Activated T-cell treated with anti-CD3 and anti-CD28 coated beads, Interleukin-2, amount 50 U/mL, for 24 hours (primary cell): ENCODE measurements at places on chromosomes 2 and 18.

DNA sequence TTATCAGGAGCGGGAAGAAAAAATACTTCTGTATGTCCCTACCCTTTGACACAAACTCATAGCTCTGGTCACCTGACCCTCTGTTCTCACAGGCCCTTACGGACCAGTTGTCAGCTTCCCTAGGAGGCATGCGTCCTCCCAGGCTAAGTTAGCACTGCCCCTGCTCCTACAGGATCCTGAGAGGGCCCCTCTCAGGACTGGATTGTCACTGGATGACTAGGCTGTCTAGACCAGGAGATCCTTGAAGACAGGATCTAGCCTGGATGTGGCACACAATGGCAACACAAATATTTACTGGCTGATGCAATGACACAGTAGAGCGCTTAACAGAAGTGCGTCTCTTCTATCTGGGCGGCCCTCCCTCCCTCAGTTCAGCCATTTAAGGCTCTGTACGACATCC lies 7.7 kb downstream of the FAM228A start:
- DNase-seq: no peak

GRCh38 chr2:98917031-98917471 lies 19.0 kb downstream of the CRACDL start:
- DNase-seq: no peak

DNA sequence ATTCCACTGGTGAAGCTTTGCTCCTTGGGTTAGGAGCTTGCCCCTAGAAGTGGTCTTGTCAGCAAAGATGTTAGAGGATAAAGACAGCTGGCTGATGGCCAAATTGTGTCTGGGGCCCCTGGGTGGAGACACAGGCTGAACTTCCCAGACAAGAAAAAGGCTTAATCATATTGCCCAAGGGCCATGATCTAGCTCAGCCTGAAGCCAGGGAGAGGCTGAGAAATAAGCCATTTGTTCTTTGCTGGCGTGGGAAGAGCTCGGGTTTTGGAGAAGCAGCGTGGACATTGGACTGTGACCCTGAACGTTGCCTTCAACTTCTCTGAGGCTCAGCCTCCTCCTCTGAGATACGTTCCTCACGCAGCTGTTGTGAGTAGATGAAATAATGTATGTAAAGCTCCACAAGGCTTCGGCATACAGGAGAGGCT lies 153.0 kb downstream of the ZFP36L2 start:
- DNase-seq: no peak

- DNase-seq: no peak
Observed at GRCh38 chr2:127379712-127380355, 7.9 kb downstream of the MAP3K2 start.

DNA sequence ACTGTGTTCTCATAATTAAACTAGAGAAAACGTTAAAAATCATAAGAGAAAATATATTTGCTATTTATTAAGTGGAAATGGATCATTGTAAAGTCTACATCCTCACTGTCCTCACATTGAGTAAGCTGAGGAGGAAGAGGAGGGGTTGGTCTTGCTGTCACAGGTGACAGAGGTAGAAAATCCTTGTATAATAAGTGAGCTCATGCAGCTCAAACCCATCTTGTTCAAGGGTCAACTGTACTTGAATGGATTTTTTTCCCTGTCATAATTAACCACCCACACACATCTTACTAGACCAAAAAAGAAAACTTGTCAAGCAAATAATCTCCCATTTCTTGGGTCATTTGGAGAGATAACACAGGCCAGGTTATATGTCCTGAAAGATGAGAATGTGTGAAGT lies 231.2 kb downstream of the NEDD4L start:
- DNase-seq: no peak

GRCh38 chr2:198259496-198259895 lies 455.1 kb downstream of the PLCL1 start:
- DNase-seq: no peak

DNA sequence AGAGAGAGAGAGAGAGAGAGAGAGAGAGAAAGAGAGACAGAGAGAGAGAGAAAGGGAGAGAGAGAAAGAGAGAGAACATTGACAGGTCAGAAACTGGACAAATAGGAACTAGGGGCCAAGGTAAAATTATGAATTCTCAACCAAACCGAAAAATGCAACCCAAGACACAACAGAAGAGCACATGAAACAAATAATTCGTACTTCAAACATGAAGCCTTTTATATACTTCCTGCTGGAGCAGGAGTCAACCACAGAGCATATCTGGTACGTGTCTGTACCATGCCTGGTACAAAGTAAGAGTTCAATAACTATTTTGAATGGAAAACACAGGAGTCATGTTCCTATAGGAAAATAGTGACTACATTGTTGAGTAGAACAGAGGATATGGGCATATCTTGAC lies 6.5 kb upstream of the VPS54 start:
- no peak for DNase-seq

DNA sequence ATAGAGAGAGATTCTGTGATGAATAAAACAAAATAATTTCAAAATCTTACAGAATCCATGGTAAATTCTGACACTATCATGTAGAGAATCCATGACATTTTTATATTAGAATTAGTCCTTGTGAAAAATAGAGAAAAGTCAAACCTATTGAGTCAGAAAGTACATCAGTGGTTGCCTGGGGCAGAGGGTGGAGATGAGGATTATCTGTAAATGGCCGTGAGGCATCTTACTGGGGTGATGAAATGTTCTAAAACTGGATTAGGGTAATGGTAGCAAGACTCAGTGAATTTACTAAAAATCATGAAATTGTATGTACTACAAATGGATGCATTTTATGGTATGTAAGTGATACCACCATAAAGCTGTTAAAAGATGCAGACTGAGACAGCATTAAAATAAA lies 323.1 kb downstream of the SLC8A1 start:
- DNase-seq: no peak

GRCh38 chr18:73717570-73717969 lies 430.1 kb downstream of the FBXO15 start:
- DNase-seq: no peak

DNA sequence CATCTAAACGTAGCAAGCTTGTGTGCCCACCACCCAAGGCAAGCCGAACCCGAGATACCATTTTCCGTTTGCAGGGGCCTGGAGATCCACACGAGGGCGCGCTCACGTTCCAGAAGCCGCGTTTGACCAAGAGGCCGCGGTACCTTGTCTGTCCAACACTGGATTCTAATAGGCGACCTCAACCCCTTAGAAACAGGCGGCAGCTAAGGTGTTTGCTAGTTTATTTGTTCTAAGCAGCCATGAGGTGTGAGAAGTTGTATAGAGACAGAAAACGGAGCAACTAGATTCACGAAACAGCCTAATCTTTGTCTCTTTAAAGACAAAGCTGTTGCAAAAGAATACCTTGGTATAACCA lies 4.2 kb downstream of the HOXD11 start:
- DNase-seq: peak; percentile 29

DNA sequence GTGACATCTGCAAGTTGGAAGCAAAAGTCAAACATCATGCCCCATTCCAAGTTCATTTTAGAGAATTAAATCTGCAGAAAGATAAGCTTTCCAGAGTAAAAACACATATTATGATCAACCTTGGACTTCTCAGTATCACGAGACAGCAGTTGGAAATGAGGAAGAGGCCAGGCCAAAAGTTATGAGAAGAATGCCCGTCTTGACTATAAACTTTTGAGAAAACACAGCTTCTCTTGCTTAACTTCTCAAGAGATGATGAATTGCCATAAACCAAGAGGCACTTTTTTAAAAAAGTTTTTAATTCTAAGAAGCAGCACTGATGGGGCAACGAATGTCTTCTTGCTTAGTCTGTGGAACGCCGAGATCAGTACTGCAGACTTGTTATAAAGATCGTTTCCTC lies 52.6 kb upstream of the NFU1 start:
- DNase-seq: no peak

DNA sequence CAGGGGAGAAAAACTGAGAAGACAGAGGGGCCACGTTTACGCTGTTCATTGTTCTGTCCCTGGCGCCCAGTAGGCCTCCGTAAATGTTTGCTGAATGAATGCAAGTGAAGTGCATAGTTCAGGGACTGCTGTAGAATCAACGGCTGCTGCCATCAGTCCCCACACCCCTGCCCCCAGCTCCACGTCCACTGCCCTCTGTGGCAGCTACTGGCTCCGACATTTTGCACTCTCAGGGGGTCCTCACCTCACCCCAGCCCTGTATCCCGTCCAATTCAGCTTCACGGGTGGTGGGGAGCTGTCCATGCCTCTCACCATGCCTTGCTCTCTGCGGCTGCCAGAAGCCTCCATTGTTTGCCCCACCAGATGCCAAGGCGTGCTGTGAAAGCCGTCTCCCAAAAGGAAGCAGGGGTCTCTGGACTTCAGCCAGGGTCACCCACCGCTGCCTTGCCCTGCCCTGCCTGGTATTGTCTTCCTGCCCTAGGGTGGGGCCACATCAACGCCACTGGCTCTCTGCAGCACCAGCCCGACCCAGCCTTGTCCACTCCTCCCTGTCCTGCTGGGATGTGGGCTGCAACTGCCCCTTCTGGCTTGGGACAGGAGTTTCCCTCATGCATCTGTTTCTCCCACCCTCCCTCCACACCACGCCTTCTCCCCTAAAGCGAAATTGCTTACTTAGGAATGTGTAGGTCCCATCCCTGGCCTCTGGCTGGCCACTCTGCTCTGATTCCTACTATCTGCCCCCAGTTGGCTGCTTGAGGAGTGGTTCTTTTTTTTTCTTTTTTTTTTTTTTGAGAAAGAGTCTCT lies 86.0 kb downstream of the RHOB start:
- DNase-seq: no peak

- no peak for DNase-seq
Observed at GRCh38 chr2:212974692-212975091, 176.7 kb downstream of the IKZF2 start.

DNA sequence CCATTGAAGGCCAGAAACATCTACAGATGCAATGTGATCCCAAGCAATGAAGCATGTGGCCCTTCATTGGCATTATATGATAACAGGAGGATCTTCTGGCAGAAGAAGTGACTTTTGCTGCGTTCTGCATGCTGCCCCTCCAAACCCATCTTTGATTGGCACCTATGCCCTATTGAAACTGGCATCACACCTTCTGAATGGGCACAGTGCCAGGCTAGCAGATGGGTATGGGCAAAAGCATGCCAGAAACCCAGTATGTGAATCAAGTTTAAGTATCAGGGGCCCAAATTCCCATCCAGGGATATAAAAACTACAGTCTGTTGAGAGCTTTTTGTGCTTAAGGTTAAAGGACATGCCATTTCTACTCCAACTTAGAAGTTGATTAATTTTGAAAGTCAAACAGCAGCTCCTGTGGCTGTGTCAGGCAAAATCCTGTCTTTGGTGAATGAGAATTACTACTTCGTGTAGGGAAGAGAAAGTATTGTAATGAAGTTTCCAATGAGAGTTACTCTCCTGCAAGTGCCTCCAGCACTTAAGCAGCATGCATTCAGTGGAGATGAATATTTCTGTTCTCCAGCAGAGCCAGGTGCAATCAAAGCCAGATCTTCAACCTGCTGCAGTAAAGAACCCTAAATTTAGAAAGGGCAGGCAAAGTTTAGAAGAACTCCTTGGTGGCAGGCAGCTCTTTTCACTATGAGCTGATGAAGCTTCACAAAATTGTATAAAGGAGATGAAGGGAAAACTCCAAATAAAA lies 8.6 kb downstream of the VRK2 start:
- DNase-seq: no peak
